ENCODE measurements at places on chromosomes 2 and 18. TPM values are rescaled to one million over a fixed set of nuclear protein-coding genes. Genes with fewer than 3 reads are reported as not detected.
A peak's percentile ranks its signal among the peaks of the same experiment; 100 is the strongest.

The DNAH6 gene
- total RNA-seq = 0.20 TPM

GRCh38 chr2:61013382-61013781, 4.1 kb upstream of the PEX13 start:
- H3K27ac ChIP-seq = no peak overlapping the region
- no peaks in the 10 kb centered on the region for H3K27me3 ChIP-seq
- H3K4me3 ChIP-seq = no peak overlapping the region
- H3K36me3 ChIP-seq = no peaks in the 10 kb centered on the region
- H3K4me1 ChIP-seq = peaks cover 6% of the 10 kb centered on the region
- no peak for DNase-seq

DNA sequence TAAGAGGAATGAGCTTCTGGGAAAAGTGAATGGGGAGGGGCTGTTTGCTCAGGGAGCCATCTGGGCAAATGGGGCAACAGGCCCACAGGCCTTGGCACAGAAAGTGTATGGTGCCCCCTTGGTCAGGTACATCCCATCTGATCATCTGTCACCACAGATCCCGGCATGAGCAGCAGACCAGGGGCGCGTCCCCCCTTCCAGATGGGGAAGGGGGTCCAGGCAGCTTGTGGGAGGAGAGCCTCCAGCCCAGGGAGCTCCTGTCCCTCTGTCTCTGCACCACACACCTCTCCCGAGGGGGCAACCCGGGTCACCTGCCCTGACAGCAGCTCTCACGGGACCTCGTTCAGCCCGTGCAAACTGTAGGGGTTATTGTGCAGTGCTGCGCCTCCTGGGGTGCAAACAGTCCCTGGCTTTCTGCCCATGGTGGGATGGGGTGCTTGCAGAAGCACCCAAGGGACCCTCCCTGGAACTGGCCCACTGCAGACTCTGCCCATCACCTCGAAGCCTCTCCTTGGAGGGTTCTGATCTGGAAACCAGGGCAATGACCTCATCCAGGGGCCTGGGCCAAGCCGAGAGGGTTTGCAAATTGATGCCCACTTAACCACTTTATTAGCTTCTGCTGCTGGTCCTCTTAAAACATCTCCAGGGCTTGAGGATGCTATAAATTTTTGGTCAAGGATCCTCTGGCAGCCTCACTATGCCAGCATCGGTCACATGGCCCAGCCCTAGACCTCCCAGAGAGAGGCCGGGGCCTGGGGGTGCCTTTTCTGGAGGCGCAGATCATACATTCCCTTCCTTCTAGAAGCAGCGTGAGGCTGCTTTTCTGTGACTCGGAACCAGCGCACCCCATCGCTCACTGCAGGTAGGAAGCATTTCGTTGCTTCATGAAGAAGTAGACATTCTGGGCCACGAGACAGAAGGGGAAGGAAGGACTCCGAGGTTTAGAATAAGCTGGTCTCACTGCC, 7.6 kb upstream of the BOK start:
- no peak overlapping the region for H3K27ac ChIP-seq
- H3K27me3 ChIP-seq = no peaks in the 10 kb centered on the region
- DNase-seq = no peak
- no peaks in the 10 kb centered on the region for H3K36me3 ChIP-seq
- no peak overlapping the region for H3K4me3 ChIP-seq

- no peak overlapping the region for H3K27ac ChIP-seq
- H3K36me3 ChIP-seq = no peaks in the 10 kb centered on the region
- H3K4me1 ChIP-seq = peaks cover 11% of the 10 kb centered on the region
- H3K27me3 ChIP-seq = no peaks in the 10 kb centered on the region
- H3K4me3 ChIP-seq = no peak overlapping the region
- peak; percentile 68 for DNase-seq
Observed at GRCh38 chr18:49609256-49610021, 47.6 kb downstream of the LIPG start.

- no peak overlapping the region for H3K4me3 ChIP-seq
- H3K4me1 ChIP-seq = no peaks in the 10 kb centered on the region
- H3K27ac ChIP-seq = peak overlapping the region; percentile 32
- peak; percentile 71 for DNase-seq
Observed at GRCh38 chr2:237403024-237403882, 10.7 kb downstream of the COL6A3 start.

DNA sequence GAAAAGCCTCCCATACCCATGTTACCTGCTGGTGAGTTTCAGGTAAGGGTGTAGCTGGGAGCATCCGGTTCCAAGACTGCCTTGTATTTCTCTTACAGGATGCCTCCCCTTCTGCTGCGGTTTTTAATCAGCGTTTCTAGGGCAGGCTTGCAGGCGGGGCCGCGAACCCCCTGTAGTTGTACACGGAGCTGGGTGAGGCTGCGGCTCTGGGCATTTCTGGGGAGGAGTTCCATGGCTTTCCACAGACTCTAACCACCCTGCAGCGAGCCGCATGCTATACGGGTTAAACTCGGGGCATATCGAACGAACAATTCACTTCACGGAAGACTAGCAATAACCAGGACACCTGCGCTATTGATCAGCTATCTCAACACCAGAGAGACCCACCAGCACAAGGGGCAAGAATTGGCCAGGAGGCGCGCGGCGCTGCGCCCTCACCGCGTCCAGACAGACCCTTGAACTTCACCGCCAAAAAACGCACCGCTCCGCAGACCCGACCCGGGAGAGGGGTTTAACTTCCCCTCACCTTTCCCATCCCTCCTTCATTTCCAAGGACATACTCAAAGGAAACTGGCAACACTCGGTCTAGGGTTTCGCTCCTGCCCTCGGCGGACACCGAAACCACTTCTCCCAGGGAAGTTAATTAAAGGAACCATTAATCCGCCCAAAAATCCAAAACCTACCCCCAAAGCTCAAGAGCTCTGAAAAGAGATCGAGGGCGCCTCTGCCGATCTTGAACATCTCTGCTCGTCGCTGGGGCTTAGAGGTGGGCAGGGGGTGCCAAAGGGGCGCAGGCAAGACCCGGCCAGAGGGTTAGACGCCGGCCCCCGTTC, 909 bp downstream of the TGFA start:
- no peaks in the 10 kb centered on the region for H3K36me3 ChIP-seq
- peaks cover 49% of the 10 kb centered on the region for H3K27me3 ChIP-seq
- peak overlapping the region; percentile 48 for H3K4me3 ChIP-seq
- peaks cover 6% of the 10 kb centered on the region for H3K4me1 ChIP-seq

DNA sequence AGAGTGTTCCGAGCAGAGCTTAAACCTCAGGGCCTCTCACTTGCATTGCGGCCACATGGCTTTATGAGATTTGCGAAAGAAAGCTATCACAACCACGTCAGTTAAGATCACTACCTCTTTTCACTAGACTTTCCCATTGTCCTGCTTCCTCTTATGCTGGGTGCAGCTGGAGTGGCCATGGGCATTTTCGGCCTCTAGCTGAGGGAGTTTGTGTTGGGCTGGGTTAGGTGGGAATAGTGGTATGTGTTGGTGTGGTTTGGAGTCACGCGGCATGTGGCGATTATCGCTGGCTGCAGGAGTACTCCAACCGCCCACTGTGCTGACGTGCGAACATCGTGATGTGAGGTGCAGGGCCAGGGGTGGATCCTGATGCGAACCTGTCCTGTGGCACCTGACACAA, 27.1 kb downstream of the RALB start:
- no peak overlapping the region for H3K27ac ChIP-seq
- no peaks in the 10 kb centered on the region for H3K4me1 ChIP-seq
- DNase-seq = no peak

- DNase-seq = peak; percentile 44
- H3K27me3 ChIP-seq = no peaks in the 10 kb centered on the region
- H3K36me3 ChIP-seq = no peaks in the 10 kb centered on the region
- peaks cover 30% of the 10 kb centered on the region for H3K4me1 ChIP-seq
- peak overlapping the region; percentile 7 for H3K27ac ChIP-seq
Observed at GRCh38 chr2:33104052-33104623, 157.4 kb downstream of the LTBP1 start.

GRCh38 chr18:62847081-62847480, 131.7 kb downstream of the PHLPP1 start:
- no peaks in the 10 kb centered on the region for H3K27me3 ChIP-seq
- no peak overlapping the region for H3K4me3 ChIP-seq
- no peaks in the 10 kb centered on the region for H3K36me3 ChIP-seq

DNA sequence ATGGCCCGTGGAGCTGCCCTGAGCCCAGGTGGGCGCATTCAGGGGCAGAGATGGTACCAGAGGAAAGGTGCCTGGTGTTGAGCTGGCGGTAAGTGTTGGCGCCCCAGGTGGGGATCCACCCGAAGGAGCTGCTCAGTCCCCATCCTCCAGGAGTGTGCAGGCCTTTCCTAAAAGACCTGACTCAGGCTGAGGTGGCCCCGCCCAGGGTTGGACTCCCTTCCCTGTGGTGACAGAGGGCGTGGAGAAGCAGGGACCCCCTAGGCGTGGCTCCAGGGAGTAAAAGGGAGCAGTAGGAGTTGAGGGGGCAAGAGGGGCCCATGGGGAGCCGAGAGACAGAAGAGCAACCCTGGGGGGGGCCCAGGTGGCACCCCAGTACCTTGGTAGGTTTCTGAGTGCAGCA, 2.4 kb downstream of the OXER1 start:
- H3K4me3 ChIP-seq = no peak overlapping the region
- H3K36me3 ChIP-seq = no peaks in the 10 kb centered on the region
- DNase-seq = no peak
- H3K27ac ChIP-seq = no peak overlapping the region
- no peaks in the 10 kb centered on the region for H3K4me1 ChIP-seq

DNA sequence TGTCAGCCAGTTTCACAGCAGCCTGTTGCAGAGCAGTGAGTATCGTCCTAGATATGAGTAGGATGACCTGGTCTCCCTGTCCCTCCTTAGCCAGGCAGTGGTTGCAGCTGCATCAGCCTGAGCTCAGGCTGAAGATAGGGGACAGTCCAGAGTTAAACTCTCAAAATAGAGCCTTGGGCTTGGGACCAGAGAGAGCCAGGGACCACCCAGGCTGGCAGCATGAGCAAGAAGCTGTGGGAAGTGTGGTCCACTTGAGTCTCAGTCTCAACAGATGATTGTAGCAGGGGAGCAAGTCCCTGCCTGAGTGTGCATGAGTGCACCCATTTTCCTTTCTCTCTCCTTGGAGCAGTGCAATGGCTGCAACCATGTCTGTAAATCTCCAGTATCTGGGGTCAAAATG, 38.0 kb upstream of the TACR1 start:
- no peak overlapping the region for H3K27ac ChIP-seq
- no peak overlapping the region for H3K4me3 ChIP-seq
- peaks cover 10% of the 10 kb centered on the region for H3K4me1 ChIP-seq

DNA sequence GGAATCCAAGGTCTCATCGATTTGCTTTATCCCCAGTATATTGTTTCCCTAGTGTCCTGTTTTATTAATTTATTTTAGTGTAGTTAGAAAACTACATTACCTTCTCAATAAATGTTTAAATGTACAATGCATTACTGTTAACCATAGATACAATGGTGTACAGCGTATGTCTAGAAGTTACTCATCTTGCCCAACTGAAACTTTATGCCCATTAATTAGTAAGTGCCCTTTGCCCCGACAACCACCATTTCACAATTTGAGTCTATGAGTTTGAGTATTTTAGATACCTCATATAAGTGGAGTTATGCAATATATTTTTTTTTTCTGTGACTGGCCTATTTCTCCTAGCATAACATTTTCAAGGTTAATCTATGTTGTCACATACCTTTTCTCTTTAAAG, 1343.0 kb upstream of the SLC39A10 start:
- H3K4me1 ChIP-seq = no peaks in the 10 kb centered on the region
- no peaks in the 10 kb centered on the region for H3K27me3 ChIP-seq
- H3K27ac ChIP-seq = no peak overlapping the region
- DNase-seq = no peak
- H3K4me3 ChIP-seq = no peak overlapping the region
- no peaks in the 10 kb centered on the region for H3K36me3 ChIP-seq

DNA sequence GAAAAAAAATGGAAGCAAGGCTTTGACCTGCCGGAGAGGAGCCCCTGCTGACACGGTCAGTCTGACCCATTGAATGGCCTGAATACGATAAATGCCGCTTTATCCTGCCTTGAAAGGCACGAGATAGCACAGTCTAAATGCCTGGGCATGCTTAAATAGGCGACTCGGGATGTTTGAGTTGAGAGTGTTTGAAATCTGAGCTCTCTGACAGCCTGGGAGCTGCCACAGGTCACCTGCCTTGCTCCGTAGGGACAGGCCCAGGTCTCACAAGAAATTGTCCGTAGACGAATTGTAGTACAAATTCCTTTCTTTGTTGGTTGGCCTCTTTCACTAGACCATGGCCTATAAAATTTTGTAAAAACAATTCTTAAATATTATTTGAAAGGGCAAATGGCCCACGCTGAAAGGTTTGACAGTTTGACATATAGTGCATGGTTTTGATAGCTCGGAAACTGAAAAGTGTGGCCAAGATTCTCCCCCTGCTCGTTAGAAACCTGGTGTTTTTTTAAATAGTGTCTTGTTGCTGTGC, 72.8 kb downstream of the MEIS1 start:
- no peak for DNase-seq
- H3K4me3 ChIP-seq = no peak overlapping the region
- no peaks in the 10 kb centered on the region for H3K36me3 ChIP-seq
- no peaks in the 10 kb centered on the region for H3K27me3 ChIP-seq
- no peak overlapping the region for H3K27ac ChIP-seq

DNA sequence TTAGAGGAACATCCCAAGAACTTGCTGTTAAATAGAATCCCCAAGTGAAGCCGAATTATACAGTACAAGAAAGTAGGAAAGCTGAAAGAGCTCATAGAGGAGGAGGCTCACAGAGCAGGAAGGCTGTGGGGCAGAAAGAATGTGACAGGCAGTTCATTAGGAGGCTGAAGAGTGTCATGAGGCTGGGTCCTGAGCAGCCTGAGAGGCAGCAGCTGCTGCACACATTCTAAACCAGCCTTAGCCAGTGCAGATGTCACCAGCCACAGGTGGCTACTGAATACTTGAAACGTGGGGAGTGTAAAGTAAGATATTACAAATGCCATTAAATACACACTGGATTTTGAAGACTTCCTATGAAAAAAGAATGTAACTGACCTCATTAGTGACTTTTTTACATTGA, 490.2 kb upstream of the KLHL29 start:
- H3K36me3 ChIP-seq = no peaks in the 10 kb centered on the region
- no peak for DNase-seq
- no peak overlapping the region for H3K4me3 ChIP-seq
- H3K27ac ChIP-seq = no peak overlapping the region
- H3K4me1 ChIP-seq = no peaks in the 10 kb centered on the region

GRCh38 chr2:84858123-84858522, 22.8 kb downstream of the TRABD2A start:
- H3K36me3 ChIP-seq = no peaks in the 10 kb centered on the region
- DNase-seq = no peak
- H3K27ac ChIP-seq = no peak overlapping the region
- peaks cover 8% of the 10 kb centered on the region for H3K27me3 ChIP-seq
- H3K4me1 ChIP-seq = no peaks in the 10 kb centered on the region
- no peak overlapping the region for H3K4me3 ChIP-seq

GRCh38 chr18:6489977-6490376, 75.3 kb upstream of the L3MBTL4 start:
- H3K4me3 ChIP-seq = no peak overlapping the region
- no peak overlapping the region for H3K27ac ChIP-seq
- H3K36me3 ChIP-seq = no peaks in the 10 kb centered on the region
- DNase-seq = no peak
- no peaks in the 10 kb centered on the region for H3K4me1 ChIP-seq
- no peaks in the 10 kb centered on the region for H3K27me3 ChIP-seq

Measured in astrocyte (in vitro differentiated cells and primary cell).